ENCODE measurements at places on chromosomes 4 and X.

DNA sequence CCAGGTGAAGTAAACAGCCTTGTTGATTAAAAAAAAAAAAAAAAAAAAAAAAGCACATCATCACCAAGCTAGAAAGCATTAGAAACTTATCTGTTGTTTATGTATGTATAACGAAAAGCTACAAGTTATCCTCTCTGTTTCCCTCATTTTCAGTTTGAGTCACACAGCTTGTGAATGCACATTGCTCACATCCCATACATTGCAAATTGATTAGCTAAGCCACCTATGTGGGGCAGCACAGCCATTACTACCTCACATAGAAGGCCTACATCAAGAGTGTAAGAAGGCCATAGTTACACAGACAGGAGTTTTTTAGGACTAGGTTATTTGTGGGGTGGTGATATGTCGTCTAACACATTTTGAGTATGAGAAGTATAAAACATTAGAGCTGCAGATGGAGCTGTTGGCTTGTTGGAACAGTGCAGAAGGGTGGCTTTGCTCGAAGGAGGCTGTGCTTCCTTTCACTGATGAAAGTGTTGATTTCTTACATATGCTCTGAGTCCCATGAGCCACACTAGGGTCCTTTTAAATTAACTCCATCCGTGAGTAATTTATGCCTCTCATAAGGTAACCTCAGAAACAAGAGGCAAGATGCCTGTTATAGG, 431.6 kb downstream of the GABRG1 start:
- DNase-seq, result peak; percentile 75

GRCh38 chrX:1178580-1179057, 33.8 kb downstream of the CRLF2 start:
- peak; percentile 65 for DNase-seq

- peak; percentile 60 for DNase-seq
Measured at GRCh38 chr4:105990933-105991332, 95.7 kb downstream of the NPNT start.

- no peak for DNase-seq
Measured at GRCh38 chr4:163694385-163694784, 199.9 kb downstream of the TMA16 start.

DNA sequence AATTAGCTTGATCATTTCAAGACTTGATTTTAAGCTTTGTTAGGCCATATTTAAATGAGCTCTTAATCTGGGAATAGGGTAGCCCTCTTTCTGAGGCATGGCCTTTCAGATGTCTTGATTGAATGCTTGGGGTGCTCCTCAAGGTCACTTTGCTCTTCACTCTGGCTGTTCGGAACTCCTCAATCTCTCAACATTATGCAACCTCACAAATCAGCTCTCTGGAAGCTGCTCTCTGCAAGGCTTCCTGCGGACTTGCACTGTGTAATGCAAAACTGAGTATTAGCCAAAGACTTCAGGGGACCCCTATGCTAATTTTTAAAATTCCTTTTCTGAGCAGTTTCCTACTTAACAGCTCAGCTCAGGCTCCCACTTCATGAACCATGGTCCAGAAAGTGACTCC, 398.3 kb downstream of the PRDM5 start:
- no peak for DNase-seq

DNA sequence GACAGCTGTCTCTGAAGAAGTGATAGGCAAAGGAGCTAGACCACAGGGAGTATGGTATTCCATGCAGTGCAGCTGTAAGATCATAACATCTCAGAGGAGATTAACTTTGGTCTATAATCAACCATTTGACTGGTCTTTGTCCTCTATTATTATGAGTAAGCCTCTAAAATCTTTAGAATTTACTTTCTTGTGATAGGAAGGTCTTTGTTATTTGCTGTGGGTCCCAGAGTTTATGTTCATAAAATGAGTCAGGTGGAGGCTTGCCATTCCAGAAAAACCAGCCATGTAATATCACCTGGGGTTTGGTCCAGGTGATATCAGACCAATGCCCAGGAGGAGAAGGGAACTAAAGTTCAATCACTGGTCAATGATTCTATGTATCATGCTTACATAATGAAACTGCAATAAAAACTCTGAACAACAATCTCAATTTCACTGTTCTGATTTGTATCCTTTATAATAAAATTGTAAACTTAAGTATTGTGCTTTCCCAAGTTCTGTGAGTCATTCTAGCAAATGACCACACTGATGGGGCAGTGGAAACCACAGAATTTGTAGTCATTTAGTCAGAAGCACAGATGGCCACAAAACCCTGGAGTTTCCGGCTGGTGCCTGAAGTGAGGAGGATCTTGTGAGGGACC, 239.6 kb upstream of the TRAM1L1 start:
- DNase-seq, result no peak

- no peak for DNase-seq
Measured at GRCh38 chrX:123801901-123802300, 58.0 kb upstream of the XIAP start.

DNA sequence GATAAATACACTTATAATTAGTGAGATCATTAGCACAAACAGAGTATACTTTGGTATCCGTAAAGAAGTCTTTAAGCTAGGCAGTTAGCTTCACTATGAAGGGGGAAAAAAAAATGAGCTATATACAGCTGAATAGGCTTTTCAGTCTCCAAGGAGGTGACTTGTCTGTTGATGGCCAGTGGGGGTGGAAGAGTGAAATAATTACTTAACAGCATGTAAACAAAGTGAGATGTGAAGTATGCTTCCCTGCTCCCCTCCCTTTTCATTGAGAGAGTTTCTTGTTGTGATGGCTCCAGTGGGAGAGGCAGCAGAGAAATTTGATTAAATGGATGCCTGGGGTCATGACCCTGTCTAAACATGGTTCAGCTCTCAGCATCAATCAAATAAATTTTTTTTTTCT, 180.9 kb downstream of the DACH2 start:
- DNase-seq, result no peak

DNA sequence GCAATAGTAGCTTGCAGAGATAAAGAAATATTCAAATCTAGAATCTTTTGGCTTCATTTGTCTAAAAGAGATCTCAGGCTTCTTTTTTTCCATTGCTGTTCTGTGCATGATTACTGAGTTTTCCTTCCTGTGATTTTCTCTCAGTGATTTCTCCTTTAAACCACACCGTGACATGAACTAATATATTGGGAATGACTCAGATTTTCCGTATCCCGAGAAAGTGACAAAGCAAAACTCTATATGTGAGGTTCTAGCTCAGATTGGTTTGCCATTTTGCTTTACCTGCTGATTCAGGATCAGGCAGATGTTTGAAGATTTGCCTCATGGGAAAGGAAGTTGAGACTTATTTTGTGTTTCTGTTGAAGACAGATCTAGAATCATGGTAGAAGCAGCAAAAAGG, 59.4 kb downstream of the MTHFD2L start:
- DNase-seq, result no peak

DNA sequence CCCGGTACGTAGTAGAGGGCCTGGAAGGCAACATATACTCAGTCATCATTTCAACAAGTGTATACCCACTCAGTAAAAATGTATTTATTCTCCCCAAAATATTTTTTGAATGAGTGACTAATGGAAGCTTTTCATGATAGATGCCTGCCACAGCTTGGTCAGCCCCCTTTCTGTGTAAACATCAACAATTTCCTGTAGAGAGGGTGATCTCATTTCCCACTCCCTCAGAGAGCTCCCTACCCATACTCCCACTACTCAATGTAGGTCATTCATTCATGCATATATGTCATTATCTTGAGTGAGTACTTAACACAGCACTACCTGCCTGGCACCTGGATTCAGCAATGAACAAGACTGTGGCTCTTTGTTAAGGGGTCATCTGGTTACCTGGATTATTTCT, 81.9 kb downstream of the STK32B start:
- no peak for DNase-seq

Data from spinal cord (tissue), 10 donors.